ENCODE measurements at places on chromosomes 4 and X. TPM values are rescaled to one million over a fixed set of nuclear protein-coding genes. Genes with fewer than 3 reads are reported as not detected.

DNA sequence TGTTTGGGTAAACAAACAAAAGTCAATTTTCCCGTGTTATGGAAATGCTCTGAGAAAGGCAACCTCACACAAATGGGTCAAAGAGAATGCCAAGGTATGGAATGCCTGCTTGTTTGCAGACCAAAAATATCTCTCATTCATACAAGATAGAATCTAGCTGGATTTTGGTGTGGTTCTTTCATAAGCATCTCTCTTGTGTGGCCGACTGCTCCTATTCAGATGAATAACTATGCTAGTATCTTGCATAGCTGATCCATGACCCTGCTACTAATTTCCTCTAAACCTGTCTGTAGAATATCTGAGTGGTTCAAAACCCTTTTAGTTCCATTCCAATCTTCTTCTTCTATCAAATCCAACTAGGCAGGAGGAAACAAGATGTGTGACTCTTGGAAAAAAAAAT is 28.2 kb upstream of the SORBS2 start:
- no peak for DNase-seq

DNA sequence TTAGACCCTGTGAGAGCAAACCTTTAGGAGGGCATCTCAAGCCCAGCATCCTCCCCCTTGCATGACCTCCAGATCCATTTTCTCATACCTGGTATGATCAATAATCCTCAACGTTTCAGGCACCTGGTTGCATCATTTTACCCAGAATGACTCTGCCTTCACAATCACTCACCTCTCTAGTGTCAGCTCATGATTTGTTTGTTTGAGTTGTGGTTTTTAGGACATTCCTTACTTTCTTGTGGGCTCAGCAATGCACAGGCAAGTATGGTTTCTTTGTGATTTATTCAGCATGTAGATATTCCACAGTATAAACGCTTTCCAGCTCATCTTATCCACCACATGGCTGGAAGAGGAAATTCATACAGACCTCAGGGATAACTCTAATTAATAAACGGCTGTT is 93.6 kb upstream of the CPEB2 start:
- no peak for DNase-seq

DNA sequence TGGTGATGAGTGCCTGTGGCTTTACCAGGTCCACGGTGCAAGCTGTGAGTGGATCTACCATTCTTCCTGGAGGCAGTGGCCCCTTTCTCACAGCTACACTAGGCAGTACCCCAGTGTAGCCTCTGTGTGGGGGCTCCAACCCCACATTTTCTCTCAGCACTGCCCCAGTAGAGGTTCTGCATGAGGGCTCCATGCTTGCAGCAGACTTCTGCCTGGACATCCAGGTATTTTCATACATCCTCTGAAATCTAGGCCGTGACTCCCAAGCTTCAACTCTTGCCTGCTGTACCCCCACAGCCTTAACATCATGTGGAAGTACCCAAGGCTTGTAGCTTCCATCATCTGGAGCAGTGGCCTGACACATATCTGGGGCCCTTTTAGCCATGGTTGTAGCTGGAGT is 90.1 kb downstream of the SH3BGRL start:
- DNase-seq = no peak

- no peak for DNase-seq
These were observed 36.7 kb upstream of the EFNB1 start for GRCh38 chrX:68792083-68792482.

- no peak for DNase-seq
These were observed 101.4 kb downstream of the NHS start for GRCh38 chrX:17476411-17476810.

DNA sequence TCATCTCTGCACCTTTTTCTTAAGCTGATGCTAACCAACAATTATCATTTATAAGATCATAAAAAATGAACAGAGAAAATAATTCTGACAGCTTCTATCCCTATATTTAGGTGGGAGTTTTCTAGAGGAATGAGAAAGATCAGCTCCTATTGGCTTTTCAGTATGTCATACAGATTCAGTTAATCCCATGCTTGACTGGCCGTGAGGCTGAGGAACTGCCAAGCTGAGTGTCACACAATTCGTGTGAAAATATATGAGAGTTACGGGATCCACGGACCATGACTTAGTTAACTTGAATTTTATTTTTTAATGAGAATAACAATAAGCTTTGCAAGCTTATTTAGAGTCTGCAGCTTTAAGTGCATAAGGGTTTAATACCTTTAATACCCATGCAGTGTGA is 37.5 kb downstream of the PHEX start:
- DNase-seq = no peak

The CXCL1 gene
- total RNA-seq = not detected

The FGFBP1 gene
- not detected for total RNA-seq

The SMS gene
- total RNA-seq = 131 TPM

The LONRF3 gene
- total RNA-seq = 1.8 TPM
